ENCODE measurements at places on chromosomes 12 and 14.

DNA sequence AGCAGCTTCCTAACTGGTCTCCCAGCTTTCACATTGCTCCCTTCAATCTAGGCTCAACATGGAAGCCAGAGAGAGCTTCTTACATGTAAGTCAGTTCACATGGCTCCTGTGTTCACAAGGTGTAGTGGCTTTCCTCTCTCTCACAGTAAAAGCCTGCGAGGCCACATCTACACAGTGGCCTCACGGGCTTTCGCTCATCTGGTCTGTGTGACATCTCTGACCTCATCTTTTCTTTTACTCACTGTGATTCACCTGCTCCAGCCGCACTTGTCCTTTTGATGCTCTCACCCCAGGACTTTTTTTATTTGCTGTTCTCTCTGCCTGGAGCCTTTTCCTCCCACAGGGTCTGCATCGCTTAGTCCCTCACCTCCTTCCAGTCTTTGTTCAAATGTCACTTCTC, 122.1 kb downstream of the SLC5A8 start:
- no peak for DNase-seq

DNA sequence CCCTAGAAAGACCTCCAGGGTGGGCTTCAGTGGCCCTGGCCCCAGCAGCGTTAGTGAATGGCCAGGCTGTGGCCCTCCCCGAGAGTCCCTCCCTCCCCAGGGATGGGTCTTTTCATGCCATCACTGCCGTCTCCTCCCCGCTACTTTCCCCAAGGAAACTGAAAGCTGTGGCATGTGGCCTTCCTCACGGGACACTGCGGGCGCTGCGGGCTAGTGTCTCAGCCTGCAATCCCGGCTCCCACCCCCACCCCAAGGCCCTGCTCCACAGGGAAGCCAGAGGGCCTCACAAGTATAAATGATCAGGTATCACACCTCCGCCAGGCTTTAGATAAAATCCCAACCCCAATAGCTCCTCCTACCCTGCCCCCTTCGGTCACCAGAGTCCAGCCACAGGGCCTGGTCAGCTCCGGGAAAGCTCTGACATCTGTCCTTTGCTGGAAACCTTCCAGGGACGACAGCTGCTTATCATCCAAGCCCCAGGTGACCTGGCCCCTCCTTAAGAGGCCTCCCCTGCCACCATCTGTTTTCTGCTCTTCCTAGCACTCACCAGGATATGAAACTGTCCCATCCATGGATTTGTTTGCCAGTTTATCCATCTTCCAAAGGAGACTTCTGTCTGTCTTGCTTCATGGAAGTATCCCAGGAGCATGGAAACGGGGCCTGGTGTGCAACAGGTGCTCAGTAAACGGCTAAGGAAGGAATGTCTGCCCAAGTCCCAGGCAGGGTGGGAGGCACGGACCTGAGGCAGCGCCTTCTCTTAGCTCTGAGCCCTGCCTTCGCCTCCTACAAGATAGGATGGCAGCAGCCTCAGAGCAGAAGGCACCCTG, 31.6 kb downstream of the CCDC85C start:
- DNase-seq = no peak

- no peak for DNase-seq
Observed at GRCh38 chr14:30500222-30500621, 58.7 kb upstream of the G2E3 start.

GRCh38 chr12:109329003-109329402, 18.7 kb upstream of the MYO1H start:
- DNase-seq = no peak

DNA sequence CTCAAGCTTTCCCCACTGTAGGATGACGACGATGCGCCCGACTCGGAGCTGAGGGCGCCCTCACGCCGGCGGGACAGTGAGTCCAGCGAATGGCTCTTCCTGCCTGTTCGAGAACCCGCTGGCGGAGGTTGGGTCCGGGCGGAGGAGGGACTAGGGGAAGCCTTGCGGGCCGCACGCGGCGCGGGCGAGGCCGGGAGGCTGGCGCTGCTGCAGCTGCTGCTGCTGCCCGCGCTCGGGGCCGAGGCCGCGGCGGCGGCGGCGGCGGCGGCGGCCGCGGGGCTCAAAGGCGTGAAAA, 1.9 kb downstream of the CCDC177 start:
- DNase-seq = no peak
